ENCODE measurements at places on chromosomes 3 and 15.

GRCh38 chr15:22808761-22809280 is 22.4 kb downstream of the NIPA1 start:
- no peak for DNase-seq

- DNase-seq: no peak
These were observed 87.4 kb upstream of the C15orf39 start for GRCh38 chr15:75114327-75114726.

DNA sequence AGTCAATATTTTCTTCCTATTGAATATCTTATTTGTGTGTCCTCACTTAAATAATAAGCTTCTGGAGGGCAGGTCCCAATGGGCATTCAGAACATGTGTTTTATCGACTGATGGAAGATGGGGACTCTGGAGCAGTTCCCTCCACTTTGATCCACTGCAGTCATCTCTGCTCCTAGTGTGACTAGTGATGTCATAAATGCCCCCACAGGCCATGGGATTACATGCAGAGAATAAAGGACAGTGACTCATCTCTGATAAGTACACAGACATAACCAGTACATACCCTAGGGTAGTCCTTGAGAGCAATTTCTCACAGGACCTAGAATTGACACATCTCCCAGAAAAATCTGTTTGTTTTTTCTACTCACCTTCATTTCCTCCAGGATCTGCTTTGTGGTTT is 49.4 kb upstream of the FMN1 start:
- no peak for DNase-seq

DNA sequence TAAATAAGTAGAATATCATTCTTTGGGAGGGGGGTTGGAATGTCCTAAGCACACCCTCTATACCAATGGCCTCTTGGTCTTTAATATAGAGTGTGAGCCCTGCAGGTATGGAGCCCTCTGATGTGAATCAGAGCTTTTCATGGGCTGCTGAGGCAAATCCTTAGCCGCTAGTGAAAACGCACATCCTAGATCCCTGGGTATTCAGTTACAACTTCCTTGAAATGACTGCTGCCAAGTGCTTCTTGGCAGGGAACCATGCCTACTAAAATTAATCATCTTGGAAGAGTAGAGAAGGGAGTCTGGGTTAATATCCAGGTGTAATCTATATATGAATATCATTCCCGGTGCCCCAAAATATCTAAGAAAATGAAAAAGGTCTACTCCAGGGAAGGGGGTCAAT is 109.1 kb downstream of the POLQ start:
- no peak for DNase-seq

- DNase-seq: no peak
These were observed 368.2 kb downstream of the PTPRG start for GRCh38 chr3:61929617-61930016.

- no peak for DNase-seq
These were observed 282.4 kb downstream of the ARPP21 start for GRCh38 chr3:35921718-35922117.

GRCh38 chr15:100537331-100537730 is 8.6 kb upstream of the CERS3 start:
- no peak for DNase-seq

- DNase-seq: no peak
These were observed 65.8 kb downstream of the PDE8A start for GRCh38 chr15:85047271-85047948.

DNA sequence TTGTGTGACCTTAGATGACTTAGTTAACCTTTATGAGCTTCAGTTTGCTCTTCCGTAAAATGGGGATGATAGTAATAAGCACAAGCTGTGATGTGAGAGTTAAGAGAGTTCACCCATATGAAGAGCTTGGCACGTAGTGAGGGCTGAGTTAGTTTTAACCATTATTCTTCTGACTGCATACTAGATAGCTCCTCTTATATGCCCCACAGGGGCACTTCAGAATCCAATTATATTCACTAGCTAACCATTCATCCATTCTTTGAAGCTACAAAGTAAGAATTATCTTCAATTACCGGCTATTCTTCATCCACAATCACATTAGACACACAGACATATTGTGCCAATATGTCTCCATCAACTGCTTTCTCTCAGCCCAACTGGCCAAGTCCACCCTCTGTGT is 159.0 kb upstream of the STT3B start:
- peak; percentile 54 for DNase-seq

DNA sequence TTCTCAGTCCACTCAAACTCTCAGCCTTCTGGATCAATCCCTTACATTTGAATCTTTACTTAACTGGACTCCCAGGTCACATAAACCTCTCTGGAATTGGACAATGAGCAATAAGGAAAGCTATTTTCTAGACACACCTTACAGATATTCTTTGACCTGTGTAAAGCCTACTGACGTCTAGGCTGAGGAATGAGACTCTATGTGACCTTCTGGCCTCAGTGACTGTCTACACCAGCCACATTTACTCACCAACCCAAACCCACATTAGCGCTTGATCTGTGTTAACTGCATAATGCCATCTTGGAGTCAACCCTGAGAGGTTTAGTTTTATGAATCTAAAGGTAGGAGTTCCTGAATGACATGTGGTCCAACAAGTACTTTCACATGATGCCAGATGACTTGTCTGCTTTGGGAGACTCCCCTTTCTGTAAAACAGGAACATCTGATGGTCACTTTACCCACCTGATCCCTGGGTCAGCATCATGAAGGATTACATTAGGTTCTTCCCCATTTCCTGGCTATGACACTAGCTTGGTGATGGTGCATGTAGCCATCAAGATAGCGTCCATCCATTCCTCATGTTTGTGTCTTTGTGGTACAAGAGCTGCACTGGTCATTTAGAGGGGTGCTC is 11.4 kb upstream of the COMMD2 start:
- no peak for DNase-seq

DNA sequence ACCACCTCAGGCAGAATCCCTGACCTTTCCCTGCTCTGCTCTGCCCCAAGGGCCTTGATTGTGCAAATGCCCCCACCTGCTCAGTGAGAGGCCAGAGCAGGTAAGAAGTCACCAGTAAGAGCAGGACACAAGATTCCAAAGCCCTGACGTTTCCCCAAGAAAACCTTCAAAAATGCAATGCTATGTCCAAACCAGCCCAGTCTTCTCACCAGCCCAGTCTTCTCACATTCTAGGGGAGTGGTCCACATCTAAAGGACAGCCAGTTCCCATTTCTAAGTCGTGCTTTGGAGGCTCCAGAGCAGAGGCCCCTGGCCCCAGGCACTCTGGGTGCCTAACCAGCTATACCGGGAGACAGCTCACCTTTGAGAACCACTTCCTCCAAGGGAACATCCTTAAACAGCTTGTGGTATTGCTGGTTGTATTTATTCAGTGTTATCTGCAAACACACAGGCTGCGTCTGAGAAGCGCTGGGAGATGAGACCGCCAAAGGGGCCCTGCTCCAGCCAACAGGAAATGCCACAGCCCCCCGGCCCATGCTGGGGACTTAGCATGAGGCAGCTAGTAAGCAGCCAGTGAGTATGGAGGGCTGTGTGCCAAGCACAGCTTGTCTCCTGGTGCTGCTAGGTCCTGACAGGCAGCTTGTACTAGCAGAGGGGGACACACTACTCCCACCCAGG is 29.3 kb downstream of the GRAMD2A start:
- DNase-seq: no peak

- DNase-seq: no peak
These were observed 620 bp upstream of the CMSS1 start for GRCh38 chr3:99817047-99817436.

- DNase-seq: no peak
These were observed 58.5 kb downstream of the TGFBR2 start for GRCh38 chr3:30664884-30665283.

Data from NCI-H1436 treated with DMSO at 0.1 percent for 48 hours (cell line).